ENCODE measurements at places on chromosomes 1 and 21. TPM values are rescaled to one million over a fixed set of nuclear protein-coding genes. Genes with fewer than 3 reads are reported as not detected.

DNA sequence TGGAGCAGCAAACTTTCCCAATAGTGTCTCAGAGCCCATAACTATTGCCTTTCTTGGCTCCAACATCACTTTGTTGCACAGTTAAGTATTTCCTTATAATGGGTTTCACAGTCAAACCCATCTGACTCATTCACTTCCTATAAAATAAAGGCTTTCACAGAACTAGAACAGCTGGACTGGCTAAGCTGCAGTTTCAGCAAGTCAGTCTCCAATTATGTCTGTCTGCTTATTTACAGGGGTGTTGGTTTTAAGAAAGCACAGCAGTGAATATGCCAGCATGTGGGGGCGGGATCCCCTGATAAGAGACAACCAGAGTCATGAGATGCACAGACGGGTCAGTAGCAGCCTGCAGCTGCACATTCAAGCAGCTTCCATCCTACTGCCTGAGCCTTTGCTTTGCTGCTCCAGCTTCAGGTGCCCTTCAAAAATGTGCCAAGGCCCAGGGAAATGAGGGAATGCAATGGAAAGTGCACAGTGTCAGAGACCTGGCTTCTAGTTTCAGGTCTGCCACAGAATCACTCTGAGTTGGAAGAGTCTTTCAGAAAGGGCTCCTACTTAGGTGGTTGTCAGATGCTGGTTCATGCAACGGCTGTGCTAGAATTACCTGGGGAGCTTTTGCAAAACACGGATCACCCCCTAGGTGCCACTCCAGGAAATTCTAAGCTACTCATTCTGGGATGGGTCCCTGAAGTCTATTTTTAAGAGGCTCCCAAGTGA, 24.8 kb downstream of the RNF19B start:
- DNase-seq = peak; percentile 83

GRCh38 chr1:116401646-116402176, 28.7 kb downstream of the ATP1A1 start:
- DNase-seq = no peak

DNA sequence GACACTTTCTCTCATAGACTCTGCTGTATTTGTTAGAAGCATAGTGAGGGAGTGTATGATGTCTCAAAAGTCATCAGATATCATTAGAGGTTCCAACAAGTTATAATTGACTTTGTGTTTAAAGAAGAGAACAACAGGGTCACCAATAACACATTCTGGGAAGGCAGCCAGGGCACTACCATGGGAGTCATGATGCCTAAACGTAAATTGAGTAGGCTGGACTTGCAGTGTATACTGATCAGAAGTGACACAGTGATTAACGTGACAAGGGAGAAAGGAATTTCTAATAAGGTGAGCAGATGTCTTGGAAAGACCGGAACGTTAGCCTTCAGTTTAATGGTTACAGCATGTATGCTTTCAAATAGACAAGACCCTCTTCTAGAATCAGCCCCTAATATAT, 973.2 kb downstream of the NCAM2 start:
- DNase-seq = no peak

DNA sequence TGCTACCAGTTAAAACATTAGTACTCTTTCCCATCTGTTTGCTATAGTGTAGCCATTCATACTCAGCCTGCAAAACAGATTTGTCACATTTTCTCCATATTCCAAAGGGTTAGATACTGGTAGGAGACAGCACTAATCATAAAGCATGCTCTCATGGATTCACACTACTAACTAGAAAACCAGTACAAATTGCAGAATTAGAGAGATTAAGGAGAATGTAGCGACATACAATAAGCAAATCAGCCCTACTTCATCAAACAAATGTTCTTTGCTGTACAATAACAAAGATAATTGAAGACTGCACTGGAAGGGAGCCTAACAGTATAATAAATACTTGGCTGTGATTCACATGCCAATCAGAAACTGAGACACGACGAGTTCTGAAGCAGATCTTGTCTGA, 368.0 kb upstream of the PRMT6 start:
- DNase-seq = no peak

GRCh38 chr1:28306301-28306949, 22.4 kb upstream of the MED18 start:
- no peak for DNase-seq

- no peak for DNase-seq
Measured at GRCh38 chr1:12014141-12014991, 4.9 kb upstream of the MIIP start.

GRCh38 chr1:93827128-93827527, 51.9 kb downstream of the DNTTIP2 start:
- DNase-seq = no peak

Gene NID1
- 0.16 TPM for total RNA-seq

Gene HHIPL2
- 1.7 TPM for total RNA-seq

Gene LYPD8
- total RNA-seq = not detected

Gene TRIM67
- total RNA-seq = not detected

Gene VASH2
- total RNA-seq = not detected

Gene S100A13
- 210 TPM for total RNA-seq

GRCh38 chr1:47175227-47175934, 14.5 kb downstream of the PDZK1IP1 start:
- DNase-seq = peak; percentile 71

DNA sequence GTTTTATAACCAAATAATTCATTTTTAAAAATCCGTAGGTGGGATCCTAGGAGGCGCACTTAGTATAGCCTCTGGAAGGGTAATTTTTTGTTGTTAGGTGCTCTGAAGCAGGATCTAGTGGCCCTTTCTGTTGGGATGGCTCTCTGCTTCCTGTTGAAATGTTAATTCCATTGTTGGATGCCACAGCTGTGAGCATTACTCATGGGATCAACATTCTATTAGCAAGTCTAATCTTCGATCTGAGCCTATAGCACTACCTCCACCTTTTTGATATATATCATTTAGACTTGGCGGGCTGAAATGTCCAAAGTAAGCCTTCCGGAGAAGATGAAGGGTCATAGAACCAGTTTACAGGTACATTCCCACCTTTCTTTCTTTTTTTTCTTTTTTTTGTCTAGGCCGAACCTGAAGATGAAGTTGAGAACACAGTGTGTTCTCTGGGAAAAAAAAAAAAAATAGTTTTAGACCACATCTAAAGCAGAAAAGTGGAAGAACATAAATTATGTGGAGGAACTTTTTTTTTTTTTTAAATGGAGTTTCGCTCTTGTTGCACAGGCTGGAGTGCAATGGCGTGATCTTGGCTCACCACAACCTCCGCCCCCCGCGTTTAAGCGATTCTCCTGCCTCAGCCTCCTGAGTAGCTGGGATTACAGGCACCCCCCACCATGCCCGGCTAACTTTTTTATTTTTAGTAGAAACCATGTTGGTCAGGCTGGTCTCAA, 1.4 kb downstream of the CXADR start:
- peak; percentile 30 for DNase-seq

Gene NGF
- total RNA-seq = 1.1 TPM

GRCh38 chr21:32320059-32320458, 21.4 kb downstream of the MRAP start:
- DNase-seq = no peak

- peak; percentile 52 for DNase-seq
Measured at GRCh38 chr1:2311184-2312032, 79.9 kb downstream of the MORN1 start.

GRCh38 chr1:44775930-44776729, 790 bp downstream of the RPS8 start:
- DNase-seq = peak; percentile 29

DNA sequence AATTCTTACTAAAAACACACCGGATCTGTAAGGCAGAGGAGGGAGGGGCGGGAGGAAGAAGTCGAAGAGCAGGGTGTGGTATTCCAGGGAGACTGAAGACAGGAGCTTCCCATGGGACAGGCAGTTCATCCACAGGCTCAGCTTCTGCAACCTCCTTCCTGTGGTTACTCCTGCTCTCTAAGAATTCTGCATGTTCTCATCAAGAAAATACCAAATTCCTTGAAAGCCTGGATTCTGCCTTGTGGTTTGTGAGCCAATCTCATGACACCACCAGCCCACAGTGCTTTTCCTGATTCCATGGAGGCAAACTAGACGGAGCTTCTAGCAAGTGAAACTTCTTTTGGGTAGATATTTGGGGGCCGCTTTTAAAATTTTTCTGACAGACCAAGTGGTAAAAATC, 1.1 kb upstream of the ST6GALNAC3 start:
- DNase-seq = peak; percentile 62

DNA sequence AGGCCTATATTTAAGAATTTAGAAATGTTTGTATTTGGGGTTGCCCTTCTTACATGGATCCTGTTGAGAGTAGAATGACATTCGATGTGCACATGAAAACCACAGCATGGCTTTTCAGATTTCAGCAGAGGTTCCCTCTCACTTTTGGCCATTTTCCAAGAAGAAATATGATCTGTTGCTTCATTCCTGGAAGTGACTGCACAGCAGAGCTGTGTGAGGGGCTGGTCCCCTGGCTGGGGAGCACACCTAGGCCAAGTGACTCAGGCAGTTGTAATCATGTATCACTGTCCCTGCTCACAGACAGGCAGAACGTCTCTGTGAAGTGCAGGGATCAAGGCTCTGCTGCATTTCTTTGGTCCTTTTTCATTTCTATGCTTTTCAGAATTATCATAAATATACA, 32.3 kb downstream of the AGT start:
- peak; percentile 97 for DNase-seq

DNA sequence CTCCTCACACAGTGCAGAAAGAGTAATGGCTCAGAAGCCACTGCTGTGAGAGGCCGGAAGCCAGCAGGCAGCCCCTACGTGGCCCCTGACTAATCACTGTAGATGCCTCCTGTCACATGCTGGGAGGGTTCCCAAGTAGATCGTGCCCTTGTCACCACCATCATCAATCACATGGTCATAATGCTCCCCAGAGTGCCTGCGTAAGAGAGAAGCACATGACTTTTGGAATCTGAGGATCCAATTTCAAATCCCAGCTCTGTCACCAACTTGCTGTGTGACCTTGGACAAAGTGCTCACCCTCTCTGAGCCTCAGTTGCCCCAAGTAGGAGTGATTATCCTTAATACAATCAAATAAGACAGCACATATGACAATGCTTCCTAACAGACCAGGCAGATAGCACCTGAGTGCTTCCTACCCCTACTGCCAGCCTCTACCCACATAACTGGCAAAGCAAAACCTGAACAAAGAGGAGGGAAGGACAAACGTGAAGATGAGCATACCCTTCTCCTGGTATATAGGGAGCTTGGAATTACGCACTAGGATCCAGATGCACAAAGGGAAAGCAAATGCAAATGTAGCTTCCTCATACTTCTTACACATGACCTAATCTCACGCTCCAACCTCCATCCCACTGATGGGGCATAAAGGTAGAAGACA, 65.7 kb downstream of the SDC3 start:
- DNase-seq = no peak

- DNase-seq = no peak
Measured at GRCh38 chr21:36073181-36073580, 3.4 kb downstream of the CBR1 start.

Gene ATP8B2
- total RNA-seq = 27.1 TPM

- DNase-seq = no peak
Measured at GRCh38 chr1:155145491-155145890, 5.2 kb upstream of the DPM3 start.

Gene HSD3B1
- not detected for total RNA-seq

- no peak for DNase-seq
Measured at GRCh38 chr1:243341074-243341473, 85.2 kb downstream of the SDCCAG8 start.

Gene FCRL3
- total RNA-seq = not detected

DNA sequence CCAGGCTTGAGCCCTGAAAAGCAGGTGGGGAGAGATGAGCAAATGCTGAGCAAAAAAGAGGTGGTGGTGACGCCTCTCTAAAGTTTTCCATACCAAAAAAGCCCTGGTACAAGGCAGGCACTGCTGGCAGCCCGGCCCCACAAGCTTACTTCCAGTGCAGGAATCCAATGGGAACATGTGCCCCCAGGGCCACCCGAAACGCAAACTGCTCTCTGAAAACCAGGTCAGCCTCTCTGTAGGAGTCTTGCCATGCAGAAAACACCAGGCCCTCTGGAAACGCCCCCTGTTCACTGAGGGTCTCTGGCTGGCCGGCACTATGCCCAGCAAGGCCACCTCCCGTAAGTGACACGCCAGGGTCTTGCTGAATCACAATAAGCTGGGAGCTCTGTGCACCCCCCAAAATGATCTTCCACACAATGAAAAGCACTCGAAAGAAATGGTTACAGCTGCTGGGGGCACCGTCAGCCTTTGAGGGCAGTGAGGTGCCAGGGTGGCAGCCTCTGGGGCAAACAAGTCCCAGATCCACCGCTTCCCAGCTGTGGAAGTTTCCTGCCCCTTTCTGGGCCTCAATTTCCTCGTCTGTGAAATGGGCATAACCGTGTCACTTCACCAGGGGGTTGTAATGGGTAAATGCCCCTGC, 170.5 kb downstream of the TOMM20 start:
- no peak for DNase-seq

DNA sequence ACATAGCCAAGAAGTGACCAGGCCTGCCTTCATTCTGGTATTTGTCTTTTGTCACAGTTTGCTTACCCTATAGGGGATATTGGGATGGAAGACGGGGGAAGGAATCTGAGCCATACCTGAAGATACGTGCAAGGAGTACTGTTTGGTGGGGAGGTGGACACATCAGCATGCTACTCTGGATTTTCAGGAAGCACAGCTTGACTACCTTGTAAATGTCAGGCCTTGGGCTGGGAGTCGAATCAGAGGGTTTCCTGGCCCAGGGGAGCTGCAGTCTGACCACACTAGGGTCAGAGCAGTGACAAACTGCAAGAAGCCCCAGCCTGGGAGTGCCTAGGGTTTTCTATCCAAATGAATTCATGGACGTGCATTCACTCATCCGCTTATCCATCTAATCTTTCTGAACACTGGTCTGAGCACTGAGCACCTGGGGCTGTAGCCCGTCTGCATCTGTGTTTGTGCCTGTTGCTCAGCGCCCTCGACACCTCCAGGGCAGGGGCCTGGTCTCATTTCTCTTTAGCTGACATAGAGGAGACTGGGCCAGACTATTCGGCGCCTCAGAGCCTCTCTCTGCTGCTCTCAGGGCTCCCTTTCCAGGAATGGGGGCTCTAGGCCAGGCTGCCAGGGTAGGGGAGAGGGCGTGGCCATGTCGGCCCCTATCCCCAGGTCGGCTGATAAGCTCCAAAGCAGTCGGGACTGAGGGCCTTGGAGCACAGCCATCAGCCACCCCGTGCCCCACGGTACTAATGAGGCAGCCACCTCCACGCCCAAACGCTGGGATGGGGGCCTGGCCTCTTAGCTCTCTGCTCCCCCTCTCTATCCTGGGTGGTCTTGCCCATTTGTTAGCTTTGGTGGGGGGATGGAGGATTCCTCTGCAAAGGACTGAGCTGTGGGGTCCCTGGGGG, 47.0 kb upstream of the SLC2A1 start:
- DNase-seq = no peak
